ENCODE measurements at places on chromosomes 16 and 17.

- DNase-seq, result no peak
Observed at GRCh38 chr16:56066617-56067016, 124.7 kb upstream of the GNAO1 start.

DNA sequence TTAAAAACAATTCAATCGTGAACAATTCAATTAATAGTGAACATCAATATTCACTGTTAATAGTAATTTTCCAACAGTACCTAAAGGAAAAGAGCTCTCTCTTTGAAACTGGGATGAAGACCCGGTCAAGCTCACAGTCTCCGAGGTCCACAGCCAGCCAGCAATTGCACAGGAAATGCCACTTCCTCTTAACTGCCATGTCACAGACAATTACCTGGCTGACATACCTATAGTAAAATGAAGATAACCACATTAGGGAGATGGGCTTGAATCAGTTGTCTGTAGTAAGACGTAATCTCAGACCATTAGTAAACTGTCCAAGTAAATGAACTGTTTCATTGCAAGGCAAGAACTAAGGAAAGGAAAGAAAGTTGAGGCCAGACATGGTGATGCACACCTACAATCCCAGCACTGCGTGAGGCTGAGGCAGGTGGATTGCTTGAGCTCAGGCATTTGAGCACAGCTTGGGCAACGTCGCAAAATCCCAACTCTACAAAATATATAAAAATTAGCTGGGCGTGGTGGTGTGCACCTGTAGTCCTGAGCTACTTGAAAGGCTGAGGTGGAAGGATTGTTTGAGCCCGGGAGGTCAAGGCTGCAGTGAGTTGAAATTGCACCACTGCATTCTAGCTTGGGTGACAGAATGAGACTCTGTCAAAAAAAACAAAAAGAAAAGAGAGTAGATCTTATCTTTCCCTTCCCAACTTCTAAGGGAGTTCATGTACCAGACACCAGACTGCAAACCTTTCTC, 36.9 kb downstream of the PKD1L3 start:
- DNase-seq, result no peak

GRCh38 chr16:70430667-70431536, 8.0 kb downstream of the ST3GAL2 start:
- no peak for DNase-seq

DNA sequence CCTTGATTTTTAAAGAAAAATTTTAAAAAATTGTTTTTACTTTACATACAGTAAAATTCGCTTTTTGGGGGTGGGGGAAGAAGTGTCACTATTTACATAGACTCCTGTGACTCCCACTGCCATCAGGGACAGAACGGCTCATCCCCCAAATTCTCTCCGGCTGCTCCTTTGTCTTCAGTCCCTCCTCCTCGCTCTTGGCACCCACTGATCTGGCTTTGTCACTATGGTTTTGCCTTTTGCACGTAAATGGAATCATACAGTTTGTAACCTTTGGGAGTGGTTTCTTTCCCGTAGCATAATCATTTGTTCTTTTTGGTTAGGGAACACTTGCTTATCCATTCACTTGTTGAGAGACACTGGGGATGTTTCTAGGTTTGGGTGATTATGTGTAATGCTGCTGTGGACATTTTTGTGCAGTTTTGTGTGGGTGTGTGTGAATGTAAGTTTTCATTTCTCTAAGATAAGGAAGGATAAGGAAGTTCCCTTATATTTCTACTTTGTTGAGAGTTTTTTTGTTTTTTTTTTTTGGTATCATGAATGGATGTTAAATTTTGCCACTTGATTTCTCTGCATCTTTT, 27.4 kb downstream of the RAB11FIP4 start:
- DNase-seq, result no peak

GRCh38 chr17:13986855-13987254, 82.4 kb upstream of the COX10 start:
- no peak for DNase-seq

- DNase-seq, result no peak
Observed at GRCh38 chr17:32515677-32516383, 29.0 kb downstream of the CDK5R1 start.

DNA sequence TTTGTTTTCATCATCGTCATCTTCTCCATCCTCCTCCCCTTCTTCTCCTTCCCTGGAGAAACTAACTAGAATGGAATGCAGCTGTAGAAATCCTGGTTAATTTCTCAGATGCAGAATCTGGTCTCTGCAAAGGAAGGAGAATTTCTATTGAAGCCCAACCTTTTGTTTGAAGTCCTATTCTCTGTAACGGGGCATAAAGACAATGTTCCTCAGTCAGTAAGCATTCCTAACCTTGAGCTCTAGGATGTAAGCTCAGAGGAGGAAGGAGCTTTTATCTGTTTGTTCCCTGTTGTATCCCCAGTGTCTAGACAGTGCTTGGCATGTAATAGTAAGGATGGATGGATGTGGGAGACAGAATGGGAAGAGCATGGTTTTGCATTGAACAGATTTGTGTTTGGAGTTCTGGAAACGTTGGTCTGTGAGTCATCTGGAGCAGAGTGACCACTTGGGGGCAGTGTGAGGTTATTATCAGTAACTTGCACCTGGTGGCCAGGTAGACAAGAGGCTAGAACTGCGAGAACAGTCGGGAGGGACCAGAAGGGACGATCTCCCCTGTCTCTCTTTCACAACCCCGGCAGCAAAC, 363.7 kb downstream of the SNX29 start:
- no peak for DNase-seq

DNA sequence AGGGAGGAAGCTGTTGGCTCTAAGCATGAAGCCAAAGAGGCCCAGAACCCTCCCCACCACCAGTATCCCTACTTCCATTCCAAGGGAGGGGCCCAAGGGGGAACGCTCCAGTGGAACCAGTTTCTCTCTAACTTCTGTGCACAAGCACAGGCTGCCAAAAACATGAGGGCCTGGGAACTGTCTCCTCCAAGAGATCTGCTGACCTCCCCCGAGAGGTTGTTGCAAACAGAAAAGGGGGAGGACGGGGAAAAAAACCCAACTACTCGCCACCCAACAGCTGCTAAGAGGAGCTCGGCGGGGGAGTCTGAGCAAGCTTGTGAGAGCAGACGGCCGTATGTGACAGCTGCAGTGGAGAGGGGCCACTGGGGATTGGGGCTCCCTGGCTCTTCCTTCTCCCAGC, 15.7 kb upstream of the SLC35B1 start:
- no peak for DNase-seq

GRCh38 chr16:7083096-7083495, 249.5 kb upstream of the RBFOX1 start:
- no peak for DNase-seq

DNA sequence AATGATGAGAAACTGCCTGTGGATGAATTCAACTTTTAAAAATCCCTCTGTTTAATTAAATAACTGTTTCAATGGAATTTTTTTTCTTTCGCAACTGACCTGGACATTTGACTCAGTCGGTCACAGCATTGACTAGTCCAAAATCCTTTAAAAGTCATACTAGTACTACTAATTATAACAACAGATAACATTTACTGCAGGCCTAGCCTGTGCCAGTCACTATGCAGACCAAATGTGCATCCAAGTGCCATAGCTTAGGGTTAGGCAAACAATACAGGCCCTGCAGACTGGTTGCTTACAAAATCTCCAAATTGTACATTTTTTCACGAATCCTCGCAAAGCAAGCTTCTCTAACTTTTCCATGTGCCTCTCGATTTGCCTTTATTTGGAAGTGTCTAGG, 56.6 kb downstream of the MYOCD start:
- DNase-seq, result no peak

DNA sequence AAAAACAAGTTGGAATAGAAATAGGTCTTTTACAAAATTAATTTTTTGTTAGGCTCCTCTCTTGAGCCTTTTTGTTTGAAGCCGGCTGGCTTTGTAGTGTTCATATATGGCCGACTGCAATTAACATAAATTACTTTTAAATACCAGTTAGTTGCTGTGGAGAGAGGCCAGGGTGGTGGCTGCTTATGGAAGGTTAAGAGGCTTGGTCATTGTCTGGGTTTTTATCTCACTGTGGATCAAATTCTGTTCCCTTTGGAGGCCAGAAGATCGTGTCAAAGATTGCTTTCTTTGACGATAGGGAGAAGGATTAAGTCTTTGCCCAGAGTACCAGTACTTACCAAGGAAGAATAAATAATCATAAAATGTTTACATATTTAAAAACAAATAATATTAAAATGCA, 39.9 kb downstream of the MSI2 start:
- DNase-seq, result no peak

- no peak for DNase-seq
Observed at GRCh38 chr17:78300962-78301820, 58.7 kb downstream of the SOCS3 start.

GRCh38 chr17:77495575-77495974, 354.8 kb downstream of the SEC14L1 start:
- DNase-seq, result no peak

DNA sequence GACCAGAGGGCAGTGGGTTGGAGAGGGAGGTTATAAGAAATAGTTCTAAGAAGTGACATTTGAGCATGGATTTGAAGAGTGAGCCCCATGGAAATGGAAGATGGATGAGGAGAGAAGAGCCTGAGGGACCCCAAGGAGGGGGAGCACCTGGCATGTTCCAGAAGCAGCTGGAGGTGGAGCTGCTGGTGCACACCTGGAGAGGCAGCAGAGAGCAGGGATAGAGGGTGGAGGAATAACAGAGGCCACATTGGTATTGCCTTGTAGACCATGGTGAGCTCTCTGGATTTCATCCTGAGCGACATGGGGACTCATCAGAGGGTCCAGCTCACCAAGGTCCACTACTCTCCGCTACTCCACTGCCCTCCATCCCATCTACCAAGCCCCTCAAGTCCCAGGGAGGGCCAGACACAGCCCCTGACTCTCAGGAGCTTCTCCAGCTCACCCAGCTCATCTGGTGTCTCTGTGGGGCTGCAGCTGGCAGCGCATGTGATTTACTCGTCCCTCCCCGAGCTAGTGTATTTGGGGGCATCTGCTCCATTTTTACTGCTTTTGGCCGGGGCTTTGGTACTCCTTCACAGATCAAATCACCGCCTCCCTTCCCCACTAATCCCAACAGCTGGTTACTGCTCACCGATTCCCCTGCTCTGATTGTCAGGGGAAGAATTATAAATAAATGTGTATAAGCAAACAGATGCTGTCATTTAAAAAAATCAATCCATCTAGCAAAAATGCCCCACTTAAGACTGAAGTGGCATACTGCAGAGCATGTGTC, 22.1 kb upstream of the KDM8 start:
- DNase-seq, result no peak

GRCh38 chr16:15739464-15739863, 89.4 kb downstream of the NDE1 start:
- DNase-seq, result no peak

DNA sequence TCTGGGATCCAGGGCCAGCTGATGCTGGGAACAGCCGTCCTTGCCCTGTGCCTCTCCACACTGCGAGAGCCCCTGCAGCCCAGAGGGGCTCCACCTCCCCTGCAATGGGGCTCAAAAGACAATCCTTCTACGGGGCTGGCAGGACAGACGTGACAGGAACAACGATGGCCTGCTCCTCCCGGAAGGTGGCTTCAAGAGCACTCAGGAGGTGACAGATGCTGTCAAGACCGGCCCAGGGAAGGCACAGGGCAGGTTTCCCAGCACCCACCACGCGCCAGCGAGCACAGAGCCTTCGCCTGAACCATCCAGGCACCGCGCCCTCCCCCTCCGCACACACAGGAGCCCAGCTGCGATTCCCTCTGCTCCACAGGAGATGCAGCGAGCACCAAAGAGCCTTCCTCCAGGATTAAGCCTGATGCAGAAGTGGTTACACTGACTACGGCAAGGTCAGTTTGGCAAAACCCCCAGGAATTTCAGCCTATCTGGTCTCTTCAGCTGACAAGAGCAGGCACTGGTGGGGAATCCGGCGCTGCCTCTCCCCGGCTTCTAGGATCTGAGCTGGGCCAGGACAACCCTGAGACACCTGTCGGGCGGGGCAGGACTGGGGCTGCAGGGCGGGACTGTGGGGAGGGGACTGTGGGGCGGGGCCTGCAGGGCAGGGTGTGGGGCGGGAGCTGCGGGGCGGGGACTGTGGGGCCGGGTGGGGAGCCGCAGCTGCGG, 103.4 kb downstream of the ZNF778 start:
- peak; percentile 85 for DNase-seq

GRCh38 chr16:61791464-61791863, 244.8 kb downstream of the CDH8 start:
- no peak for DNase-seq

Data from cerebellar cortex (tissue), 1 donor.